ENCODE measurements at places on chromosomes 11 and 22.
A peak's percentile ranks its signal among the peaks of the same experiment; 100 is the strongest.

GRCh38 chr11:82045748-82046457, 687.8 kb downstream of the FAM181B start:
- no peak for DNase-seq

GRCh38 chr22:26912655-26913345, 255.4 kb downstream of the MIAT start:
- DNase-seq, result no peak

DNA sequence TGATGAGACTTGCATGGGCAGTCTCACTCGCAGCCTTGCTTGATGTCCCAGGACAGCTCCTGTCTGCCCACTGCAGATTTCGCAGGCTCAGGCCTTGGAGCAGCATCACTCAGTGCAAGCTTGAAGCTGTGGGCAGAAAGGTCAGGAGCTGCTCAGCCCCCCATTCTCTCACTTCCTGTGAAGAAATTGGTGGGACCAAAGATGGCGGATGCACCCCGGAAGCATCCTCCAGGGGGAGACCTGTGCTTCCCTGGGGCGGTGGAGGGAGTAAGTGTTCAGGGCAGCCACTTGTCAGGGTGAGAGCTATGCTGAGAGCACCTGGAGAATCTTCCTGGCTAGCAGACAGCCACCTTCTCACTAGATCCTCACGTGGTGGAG, 11.3 kb downstream of the PLAAT2 start:
- DNase-seq, result no peak

GRCh38 chr11:112279901-112280267, 19.2 kb upstream of the PLET1 start:
- DNase-seq, result peak; percentile 70

DNA sequence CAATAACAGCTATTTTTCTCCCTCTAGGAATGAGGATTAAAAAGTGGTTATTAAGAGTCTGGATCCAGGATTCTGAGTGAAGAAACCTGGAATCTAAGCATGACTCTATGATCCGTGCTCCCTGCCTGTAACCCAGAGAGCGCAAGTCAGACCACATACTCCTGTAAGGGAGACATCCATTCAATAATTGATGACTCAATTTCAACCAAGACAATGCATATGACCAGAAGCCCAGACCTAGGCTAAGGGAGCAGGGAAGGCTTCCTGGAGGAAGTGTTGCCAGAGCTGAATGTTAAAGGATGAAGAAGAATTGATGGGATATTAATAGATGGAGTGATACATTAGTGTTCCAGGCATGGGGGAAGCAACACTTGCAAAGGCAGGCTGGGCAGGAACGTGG, 13.8 kb upstream of the PAMR1 start:
- DNase-seq, result no peak

DNA sequence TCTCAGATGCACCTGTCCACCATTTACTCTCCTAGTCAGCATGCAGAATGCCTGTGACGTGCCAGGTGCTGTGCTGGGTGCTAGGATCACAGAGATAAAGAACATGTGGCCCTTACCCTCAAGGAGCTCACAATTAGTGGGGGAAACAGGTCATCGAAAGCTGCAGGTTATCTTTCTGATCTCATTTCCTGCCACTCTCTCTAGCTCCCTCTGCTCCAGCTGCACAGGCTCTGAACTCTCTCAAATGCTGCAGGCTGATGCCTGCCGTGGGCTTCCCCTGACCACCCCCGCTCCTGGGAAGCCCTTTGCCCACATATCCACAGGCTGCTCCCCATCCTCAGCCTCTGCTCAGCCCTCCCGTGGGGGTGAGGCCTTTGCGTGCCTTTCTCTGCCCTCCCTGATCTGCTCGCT, 29.6 kb downstream of the SHANK3 start:
- DNase-seq, result no peak

DNA sequence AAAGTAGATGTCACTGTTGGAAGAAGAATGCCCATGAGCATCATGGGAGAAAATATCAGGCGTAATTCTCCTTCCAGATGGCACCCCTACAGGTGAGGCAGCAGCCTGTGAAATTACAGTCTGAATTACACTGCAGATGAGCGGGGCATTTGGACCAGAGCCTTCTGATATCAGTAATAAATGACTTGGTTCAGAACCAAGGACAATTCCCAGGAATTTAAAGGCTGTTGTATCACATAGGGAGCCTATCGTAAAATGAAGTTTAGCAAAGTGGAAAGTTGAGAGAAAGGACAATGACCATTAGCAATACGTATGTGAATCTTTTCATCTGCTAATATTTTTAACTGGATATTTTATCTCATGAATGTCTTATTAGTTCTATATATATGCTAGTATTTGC, 61.3 kb downstream of the PRMT3 start:
- no peak for DNase-seq

GRCh38 chr11:80686889-80687288, 1246.1 kb upstream of the TENM4 start:
- DNase-seq, result no peak

DNA sequence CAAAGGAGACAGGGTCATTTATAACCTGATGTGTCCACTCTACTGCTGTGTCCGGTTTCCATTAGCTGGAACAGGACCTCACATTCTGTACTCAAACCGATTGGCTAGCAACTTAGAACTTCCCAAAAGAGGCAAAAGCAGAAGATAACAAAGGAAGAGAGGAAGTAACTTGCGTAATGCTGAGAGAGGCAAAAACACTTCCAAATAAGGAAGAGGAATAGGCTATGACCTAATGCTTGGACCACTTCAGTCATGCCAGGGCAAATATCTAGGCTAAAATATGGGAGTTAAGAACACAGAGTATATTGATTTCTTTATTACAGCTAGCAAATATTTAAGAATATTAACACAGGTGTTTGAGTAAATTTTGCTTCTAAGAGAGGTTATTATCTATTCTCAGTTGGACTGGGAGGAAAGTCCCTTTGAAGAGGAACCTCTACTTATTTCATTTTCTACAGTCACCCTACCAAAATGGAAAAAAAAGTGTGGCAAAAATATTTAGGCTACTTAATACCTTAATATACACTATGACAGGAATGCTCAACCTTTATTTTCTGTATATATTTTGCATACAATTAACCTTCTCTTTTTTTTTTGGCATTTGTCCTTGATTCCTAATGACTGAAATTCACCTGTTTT, 499.8 kb upstream of the CHORDC1 start:
- no peak for DNase-seq

DNA sequence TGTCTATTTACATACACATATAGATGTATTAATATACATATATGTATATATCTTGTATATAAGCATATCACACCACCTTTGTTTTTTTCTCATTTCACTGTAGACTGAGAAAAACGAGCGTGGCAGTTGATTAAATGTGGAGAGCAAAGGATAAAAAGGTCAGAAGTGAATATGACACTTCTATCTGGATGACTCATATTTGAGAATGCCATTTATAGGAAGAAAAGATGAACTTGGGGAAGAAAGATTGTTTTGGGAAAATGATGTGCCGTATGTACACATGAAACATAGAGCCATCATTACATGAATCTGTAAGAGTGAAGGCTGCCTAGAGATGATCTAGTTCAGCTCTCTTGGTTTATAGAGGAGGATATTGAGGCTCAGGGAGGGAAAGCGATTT, 28.7 kb downstream of the AMOTL1 start:
- no peak for DNase-seq

- DNase-seq, result peak; percentile 37
These were observed 2.7 kb upstream of the GAB2 start for GRCh38 chr11:78420255-78420764.

DNA sequence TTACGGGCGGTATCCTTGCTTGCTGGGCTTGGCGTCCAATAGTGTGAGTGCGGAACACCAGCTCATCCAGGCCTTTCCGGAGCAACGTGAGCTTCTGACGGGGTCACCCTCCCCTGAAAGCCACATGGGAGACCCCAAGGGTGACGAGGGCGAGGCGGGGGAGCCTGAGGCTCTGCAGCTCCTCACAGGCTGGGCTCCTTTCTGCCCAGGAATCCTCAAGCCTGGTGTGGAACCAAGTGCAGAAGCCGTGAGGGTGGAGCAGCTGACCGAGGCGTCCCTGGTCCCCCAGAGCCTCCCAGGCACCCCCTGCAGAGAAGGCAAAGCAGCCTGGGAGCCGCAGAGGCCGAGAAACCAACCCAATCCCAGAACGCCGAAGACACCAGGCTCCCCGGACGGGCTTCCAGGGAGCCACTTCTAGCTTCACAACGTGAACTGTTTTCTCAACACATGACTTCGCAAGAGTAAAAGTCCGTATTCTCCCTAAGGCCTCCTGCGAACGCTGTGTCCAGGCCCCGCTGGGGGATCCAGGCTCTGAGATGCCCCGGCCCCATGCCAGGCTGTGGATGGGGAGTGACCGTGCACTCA, 530.3 kb downstream of the BRD1 start:
- DNase-seq, result no peak

- no peak for DNase-seq
These were observed 32.7 kb upstream of the FAR1 start for GRCh38 chr11:13635804-13636203.

DNA sequence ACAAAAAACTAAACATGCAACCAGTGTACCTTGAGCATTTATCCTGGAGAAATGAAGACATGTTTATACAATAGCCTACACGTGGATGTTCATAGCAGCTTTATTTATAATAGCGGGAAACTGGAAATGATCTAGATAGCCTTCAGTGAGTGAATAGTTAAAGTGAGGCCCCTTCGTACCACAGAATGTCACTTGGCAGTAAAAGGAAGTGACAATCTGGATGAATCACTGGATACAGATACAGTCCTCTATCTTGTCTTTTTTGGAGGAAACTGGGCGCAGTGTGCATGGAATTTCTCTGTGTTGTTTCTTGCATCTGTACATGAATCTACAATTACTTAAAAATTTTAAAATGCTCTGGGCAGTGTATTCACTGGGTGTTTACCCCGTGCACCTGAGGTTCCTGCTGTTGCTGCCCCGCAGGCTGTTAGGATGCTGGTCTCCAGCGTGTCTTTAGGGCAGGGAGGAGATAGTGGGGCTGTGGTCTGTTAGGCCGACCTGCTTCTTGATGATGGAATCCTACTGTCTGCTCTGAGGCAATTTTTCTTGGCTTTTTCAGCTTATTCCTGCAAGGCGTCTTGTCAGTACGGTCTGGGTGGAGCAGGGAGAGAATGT, 23.2 kb downstream of the DERL3 start:
- DNase-seq, result no peak

DNA sequence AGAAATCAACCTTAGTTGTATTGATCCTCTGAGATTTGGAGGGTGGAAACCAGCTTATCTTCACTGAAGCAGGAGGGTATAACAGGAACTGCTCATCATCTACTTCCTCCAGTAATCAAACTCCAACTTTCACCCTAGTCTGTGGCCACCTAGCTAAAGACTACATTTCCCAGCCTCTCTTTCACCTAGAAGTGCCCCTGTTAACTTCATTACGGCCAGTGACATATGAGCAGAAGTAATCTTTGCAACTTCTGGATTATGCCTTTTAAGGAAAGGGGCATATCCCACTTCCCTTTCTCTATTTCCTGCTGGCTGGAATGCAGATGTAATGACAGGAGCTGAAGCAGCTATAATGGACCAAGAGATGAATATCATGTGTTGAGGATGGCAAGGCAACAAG, 7.6 kb upstream of the VPS37C start:
- DNase-seq, result no peak

DNA sequence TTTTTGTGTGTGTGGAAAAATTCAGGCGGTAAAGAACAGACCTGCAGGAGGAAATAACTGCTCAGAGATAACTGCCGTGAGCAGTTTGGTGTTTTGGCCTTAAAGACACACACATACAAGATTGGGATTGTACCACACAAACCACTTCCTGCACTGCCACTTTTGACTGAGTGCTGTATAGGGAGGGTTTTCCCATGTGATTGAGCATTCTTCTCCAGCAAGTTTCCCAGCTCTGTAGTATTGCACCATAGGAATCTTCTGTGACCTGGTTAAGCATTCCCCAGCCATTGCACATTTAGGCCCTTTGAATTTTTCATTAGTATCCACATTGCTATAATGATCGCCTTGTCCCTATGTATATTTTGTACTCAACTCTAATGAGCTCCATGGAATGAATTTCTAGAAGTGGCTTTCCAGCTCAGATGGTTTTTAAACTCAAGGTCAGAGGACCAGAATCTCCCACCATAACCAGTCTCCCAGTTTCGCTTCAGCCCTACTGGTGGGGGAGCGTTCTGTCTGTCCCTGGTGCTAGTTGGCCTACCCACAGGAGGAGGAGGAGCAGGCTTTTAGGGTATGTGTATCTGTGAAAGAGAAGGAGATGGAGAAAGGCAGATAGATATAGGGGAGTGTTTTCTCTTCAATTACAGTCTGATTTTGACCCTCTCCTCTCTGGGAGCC, 9.3 kb downstream of the CD82 start:
- DNase-seq, result no peak

DNA sequence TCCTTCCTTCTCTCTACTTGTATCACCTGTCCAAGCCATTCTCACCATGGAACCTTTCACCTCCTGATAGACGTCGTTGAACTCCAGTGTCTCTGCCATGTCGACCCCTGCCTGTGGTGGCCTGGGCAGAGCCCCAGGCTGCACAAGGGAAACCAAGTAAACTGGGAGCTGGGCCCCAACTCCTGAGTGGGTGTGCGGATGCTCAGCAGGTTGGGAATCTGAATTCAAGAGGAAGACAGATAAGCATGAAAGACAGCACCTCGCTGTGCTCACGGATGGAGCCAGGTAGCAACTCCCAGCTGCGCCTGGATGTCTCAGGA, 709 bp downstream of the SSRP1 start:
- DNase-seq, result no peak

DNA sequence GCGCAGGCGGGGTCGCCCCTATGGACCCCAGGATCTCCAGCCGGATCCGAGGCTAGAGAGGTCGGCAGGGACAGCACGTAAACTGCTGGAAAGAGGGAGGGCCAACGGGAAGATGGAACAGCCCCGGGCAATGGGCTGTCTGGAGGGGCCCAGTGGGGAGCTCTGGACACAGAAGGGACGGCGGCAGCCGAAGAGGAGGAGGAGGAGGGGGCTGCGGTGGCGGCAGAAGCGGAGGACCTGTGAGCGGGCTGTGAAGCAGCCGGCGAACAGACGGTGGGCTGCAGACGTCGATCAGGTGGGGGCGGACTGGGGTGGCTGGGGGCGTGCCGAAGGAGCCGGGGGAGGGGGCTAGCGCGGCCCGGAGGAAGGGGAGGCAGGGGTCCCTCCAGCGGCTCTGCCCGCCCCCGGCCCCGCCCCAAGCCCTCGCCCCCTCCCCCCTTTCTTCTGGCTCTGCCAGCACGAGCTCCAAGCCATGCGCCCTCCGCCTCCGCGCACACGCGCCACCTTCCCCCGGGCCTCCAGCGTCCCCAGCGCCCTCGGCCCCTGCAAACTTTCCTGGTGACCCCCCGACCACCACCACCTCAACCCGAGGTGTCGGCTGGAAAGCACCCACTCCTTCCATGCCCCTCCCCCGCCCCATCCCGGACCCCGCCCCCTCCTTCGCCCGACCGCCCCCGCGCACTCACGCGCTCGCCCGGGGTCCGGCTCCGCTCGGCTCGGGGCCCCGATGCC, 432 bp downstream of the TNKS1BP1 start:
- DNase-seq, result no peak

DNA sequence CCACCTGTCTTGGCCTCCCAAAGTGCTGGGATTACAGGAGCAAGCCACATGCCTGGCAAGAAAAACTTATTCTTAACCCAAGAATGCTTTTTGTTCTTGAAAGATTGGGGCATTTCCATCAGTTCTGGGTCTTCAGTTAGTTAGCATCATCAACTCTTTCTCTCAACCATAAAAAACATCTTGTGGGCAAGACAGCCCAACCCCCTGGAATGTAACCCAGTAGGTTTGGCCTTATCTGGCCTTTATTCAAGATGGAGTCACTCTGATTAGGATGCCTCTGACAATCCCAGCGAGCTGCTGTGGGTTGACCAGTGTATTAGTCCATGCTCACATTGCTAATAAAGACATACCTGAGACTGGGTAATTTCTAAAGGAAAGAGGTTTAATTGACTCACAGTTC, 9.2 kb upstream of the TPCN2 start:
- DNase-seq, result no peak

Measured in stimulated activated CD8-positive, alpha-beta memory T cell treated with anti-CD3 and anti-CD28 coated beads, Interleukin-7, amount 100 ng/mL, for 1 hour (primary cell).